Naive thymus-derived CD4-positive, alpha-beta T cell (primary cell): ENCODE measurements at places on chromosomes 7 and 10. TPM values are rescaled to one million over a fixed set of nuclear protein-coding genes. Genes with fewer than 3 reads are reported as not detected.
A peak's percentile ranks its signal among the peaks of the same experiment; 100 is the strongest.

MYOF gene
- total RNA-seq = 31.2 TPM

SHTN1 gene
- 0.05 and 0.15 TPM in 2 replicates for total RNA-seq

RPA3 gene
- total RNA-seq = 26.8 TPM

TET1 gene
- total RNA-seq = 2.5 TPM

GRCh38 chr10:119256030-119256429, 48.7 kb downstream of the GRK5 start:
- H3K27ac ChIP-seq = no peak overlapping the region
- no peaks in the 10 kb centered on the region for H3K36me3 ChIP-seq
- no peak overlapping the region for H3K4me3 ChIP-seq

- H3K4me3 ChIP-seq = no peak overlapping the region
- peaks cover 7% of the 10 kb centered on the region for H3K36me3 ChIP-seq
- peaks cover 6% of the 10 kb centered on the region for H3K4me1 ChIP-seq
- H3K27ac ChIP-seq = peak overlapping the region; percentile 23
- no peaks in the 10 kb centered on the region for H3K27me3 ChIP-seq
- DNase-seq = no peak
Measured at GRCh38 chr10:124971276-124971675, 29.4 kb downstream of the ZRANB1 start.
